ENCODE measurements at places on chromosomes 16 and 17.

GRCh38 chr16:63038397-63039106 lies 1002.3 kb upstream of the CDH8 start:
- DNase-seq, result no peak

DNA sequence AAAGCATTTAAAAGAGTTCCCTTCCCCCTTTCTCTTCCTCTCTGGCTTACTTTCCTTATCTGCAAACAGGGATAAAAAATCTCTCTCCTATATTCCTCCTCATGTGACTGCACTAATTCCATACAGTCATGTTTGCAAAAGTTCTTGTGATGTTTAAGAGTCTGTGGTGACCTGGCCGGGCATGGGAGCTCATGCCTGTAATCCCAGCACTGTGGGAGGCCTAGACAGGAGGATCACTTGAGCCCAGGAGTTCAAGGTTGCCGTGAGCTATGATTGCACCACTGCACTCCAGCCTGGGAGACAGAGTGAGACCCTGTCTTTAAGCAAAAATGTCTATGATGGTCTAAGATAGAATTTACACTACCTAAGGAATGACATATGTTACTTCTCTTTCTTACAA lies 19.6 kb downstream of the NOG start:
- no peak for DNase-seq

GRCh38 chr17:9332132-9332494 lies 243.5 kb downstream of the STX8 start:
- no peak for DNase-seq

GRCh38 chr16:47377154-47377553 lies 83.7 kb downstream of the ITFG1 start:
- DNase-seq, result no peak

GRCh38 chr17:9432134-9432885 lies 143.3 kb downstream of the STX8 start:
- DNase-seq, result peak; percentile 18

DNA sequence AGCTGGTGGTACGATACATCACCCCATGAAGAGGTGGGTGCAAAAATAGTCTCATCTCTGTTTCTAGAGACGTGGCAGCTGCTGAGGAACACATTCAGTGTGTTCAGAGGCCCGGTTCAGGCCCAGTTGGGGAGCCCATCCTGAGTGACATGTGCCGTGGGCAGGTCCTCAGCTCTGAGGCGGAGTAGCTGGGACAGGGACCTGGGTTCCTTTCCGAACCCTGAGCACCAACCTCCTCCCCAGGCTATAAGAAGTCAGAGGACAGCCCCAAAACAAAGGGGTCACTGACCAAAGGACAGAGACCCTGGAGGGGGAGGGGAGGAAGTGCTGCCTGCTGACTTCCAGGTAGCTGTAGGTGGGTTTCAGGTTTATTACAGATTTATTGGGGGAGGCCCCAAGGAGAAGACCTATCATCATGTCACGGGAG lies 5.1 kb downstream of the LDHD start:
- DNase-seq, result no peak

DNA sequence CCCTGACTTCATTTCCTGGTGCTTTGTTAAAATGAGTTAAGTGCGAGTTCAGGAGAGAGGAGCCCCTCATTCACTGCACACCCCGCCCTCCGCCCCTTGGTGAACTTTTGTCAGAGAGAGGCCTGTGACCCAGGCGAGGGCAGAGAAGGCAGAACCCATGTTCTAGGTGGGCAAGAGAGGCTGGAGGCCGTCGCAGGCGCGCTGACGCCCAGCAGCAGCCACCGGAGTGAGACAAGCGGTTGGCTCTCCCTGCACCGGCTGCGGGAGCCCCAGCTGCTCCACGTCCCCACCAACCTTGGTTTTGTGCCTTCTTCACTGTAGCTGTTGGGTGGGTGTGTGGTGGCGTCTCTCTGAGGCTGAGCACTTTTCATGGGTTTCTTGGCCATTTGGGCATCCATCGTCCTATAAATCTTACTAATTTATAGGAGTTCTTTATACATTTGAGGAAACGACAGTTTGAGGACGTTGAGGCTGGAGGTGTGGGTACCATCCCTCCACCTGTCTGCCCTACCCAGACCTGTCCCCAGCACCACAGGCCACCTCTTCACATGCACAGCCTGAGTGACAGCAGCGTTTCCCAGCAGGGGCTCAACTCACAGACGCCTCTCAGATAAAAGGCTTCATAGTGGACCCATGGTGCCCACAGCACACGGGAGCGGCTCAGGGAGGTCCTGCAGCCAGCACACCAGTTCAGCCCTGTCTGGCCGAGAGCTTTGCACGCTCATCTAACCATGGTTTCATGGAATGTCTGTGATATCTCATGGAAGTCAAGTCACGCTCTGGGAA lies 45.2 kb upstream of the CBFA2T3 start:
- DNase-seq, result no peak

DNA sequence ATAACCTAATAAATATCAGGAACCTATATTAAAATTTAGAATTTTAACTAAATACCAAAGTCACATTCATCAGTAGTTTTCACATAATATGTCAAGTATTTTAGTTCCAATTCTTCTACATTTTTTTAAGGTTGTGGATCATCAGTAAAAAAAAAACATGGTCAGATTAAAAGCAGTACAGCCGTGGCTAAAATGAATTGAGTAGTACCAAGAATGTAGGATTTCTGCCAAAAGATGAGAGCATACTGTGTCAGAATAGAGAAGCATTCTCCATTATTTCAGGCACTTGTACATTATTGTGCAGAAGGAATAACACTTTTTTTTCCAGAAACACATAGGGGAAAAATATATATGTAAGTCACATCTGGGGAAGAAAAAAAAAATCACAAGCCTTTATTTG lies 1176.1 kb downstream of the CDH11 start:
- no peak for DNase-seq

DNA sequence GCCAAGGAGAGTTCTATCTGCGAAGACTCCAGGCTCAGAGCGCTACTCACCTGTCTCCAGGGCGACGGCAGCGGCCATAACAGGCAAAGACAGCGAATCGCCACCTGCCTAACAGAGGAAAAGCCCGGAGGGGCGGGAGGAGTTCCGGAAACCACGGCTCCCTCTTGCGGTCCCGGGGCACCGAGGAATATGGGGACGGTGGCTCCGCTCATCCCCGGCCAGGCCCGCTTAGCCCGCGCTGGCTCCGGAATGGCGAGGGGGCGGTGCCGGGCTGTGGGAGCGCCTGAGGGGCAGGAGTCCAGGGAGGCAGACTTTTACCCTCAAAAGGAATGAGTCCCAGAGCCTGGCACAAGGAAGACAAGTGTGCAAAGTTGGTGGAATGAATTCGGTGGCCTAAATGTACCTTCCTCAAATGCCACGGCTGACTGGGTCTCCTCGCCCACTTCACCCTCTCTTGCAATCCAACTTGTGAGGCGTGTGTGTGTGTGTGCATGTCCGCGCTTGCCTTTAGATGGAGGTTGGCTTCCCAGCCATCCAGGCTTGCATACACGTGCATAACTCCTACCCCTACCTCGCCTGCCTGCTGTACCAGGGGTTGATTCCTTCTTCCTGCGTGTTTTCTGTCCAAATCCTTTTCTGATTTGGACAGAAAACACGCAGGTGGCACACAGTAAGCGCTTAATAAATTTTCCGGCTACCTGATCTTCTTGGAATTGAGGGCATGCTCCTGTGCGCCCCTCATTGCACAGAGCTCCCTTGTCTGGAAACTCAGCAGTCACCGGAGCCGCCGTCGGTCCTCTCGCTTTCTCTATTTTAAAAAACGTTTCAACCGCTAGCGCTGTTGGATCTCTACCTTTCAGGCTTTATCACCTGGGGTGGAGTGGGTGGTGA lies 3.5 kb downstream of the C17orf100 start:
- peak; percentile 37 for DNase-seq

DNA sequence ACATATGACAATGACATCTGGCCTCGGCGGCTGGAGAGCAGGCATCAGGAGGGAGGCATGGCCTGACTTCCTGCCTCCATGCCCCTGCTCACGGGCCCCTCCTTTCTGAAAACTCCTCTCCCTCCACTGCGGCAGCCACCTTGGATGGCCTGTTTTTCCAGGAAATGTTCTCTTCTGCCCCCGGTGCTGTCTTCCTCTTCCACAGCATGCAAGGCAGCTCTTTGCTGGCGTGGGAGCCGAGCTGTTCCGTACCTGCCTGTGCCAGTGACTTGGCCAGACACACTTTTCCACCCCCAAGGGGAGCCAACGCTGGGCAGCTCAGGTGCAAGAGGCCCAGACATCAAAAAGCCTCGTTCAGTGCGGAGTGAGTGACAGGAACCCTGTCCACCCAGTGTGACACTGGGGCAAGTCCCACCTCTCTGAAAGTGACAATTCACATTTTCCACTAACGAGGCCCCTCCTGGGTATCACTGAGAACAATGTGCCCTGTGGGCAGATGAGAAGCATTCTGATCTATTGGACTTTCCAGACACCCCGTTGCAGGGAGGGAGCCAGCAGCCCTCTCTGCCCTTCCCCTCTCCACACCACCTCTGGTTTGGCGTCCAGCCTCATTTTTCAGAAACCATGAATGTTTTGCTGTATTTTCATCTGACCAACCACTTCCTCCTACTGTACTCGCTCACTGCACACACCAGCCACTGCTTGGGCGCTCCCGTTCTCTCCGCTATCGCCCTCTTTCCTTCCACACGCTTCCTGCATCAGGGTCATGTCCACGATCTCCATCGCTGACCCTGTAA lies 31.2 kb downstream of the NSMCE1 start:
- peak; percentile 73 for DNase-seq

DNA sequence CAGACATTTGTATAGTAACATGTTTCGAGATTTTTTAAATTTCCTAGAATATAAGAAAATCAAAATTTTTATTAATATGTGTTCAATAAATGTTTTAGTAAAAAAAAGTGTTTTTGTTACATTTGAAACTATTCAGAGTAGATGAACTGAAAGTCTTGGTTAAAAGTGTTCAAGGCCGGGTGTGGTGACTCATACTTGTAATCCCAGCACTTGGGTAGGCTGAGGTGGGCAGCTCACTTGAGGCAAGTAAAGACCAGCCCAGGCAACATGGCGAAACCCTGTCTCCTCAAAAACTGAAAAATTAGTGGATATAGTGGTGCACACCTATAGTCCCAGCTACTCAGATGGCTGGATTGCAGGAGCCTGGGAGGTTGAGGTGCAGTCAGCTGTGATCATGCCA lies 16.8 kb upstream of the PHKG2 start:
- DNase-seq, result no peak

- no peak for DNase-seq
Observed at GRCh38 chr17:32553168-32553567, 66.4 kb downstream of the CDK5R1 start.

DNA sequence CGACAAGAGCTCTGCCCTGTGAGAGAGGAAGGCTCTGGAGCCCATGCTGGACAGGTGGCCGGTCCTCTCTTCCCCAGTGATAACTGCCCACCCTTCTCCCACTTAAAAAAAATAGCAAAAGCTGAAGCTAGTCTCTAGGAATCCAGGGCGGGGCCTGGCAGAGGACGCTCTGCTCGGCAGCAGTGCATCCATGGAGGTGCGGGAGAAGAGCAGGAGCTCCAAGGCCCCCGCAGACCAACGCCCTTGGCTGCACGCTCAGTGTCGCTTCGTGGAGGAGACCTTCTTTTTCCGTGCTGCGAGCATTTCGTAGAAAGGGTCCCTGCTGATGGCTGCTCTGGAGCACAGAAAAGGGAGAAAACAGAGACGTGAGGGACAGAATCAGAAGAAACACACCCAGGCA lies 98.6 kb upstream of the DNAH17 start:
- DNase-seq, result no peak

DNA sequence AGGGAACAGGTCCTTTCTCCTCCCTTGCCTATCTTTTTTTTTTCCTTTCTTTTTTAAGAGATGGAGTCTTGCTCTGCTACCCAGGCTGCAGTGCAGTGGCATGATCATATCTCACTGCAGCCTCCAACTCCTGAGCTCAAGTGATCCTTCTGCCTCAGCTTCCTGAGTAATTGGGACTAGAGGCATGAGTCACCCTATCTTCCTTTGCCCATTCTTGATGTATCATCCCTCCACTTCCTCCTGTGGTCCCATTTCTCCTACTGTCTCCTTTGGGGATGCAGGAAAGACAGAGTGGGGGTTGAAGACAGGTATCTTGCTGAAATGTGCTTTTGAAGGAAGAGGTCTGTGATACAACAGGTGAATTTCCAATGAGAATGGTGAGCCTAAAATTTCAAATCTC lies 5.5 kb downstream of the MYO19 start:
- no peak for DNase-seq

GRCh38 chr16:64225696-64226095 lies 896.2 kb downstream of the CDH11 start:
- DNase-seq, result no peak

DNA sequence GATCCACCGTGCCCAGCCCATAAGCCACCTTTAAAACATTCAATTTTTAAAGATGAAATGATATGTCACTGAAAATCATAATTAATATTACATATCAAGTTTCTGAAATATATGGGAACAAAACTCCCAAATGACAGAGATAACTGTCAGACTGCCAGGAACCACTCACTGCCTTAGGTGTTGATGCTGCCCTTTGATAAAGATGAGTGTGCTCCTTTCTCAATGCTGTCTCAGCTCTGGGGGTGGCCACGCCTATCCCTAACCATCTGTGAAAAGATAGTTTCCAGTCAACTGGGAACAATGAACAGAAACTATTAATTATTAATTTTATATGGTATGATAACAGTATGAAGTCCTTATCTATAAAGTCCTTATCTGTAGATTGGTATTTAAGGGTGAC lies 177.7 kb downstream of the MYO1D start:
- DNase-seq, result no peak

DNA sequence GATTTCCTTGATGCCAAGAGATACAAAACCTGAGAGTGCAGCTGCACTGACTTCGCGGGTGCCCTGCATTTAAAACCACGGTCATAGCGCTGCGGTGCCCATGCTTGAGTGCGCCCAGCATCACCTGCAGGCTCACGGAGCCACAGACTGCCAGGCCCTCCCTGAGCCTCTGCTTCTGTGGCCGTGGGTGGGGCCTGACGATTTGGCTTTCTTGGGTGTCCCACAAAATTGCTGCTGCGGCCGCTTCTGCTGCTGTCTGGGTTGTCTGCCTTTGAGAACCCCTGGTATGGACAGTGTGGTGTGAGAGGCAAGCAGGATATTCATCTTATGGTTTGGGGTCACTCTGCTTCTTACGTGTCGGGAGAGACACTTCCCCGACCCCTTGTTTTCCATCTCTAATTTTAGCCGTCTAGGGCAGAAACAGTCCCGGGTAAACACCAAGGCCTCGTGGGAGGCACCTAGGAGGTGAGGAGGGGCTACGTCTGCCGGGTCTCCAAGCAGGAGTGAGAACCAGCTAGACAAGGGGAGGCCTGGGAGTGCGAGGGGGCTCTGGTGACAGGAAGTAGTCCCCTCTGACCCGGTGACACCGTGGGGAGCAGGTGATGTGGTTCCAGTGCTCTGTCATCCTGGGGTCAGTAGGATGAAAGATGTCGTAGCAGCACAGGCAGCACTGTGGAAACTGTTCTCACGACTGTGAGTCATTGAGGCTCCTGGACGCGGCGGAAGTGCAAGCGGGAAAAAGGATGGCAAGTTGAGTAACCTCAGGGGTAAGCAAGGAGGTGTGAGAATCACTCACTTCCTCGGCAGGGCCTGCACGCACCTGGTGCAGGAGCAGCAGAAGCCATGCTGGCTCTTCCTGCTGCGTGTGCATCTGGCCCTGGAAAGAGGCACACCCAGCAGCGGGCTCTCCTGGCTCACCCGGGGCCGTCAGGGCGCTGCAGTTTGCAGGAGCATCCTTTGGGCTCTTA lies 176.3 kb downstream of the RPTOR start:
- DNase-seq, result no peak

- no peak for DNase-seq
Observed at GRCh38 chr17:56292010-56292409, 138.7 kb downstream of the ANKFN1 start.
